Esophagus squamous epithelium (tissue), 5 donors: ENCODE measurements at places on chromosomes 16 and 17.

DNA sequence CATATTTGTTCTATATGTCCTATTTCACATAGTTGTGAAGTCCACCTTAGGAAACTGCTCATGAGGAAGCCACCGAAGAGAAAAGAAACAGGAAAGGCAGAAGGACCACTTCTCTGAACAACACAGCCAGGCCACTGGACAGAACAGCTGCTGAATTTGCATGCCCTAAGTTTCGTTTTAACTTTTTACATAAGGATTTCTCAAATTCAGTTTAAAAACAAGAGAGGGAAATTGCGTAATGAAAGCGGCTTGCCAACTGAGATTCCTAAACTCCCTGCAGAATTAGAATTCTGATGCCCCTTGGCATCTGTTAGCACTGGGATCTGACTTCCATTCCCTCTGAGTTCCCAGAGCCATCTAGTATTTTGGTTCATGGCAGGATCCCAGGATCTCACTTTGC is 5.0 kb upstream of the CCL8 start:
- no peak for DNase-seq

DNA sequence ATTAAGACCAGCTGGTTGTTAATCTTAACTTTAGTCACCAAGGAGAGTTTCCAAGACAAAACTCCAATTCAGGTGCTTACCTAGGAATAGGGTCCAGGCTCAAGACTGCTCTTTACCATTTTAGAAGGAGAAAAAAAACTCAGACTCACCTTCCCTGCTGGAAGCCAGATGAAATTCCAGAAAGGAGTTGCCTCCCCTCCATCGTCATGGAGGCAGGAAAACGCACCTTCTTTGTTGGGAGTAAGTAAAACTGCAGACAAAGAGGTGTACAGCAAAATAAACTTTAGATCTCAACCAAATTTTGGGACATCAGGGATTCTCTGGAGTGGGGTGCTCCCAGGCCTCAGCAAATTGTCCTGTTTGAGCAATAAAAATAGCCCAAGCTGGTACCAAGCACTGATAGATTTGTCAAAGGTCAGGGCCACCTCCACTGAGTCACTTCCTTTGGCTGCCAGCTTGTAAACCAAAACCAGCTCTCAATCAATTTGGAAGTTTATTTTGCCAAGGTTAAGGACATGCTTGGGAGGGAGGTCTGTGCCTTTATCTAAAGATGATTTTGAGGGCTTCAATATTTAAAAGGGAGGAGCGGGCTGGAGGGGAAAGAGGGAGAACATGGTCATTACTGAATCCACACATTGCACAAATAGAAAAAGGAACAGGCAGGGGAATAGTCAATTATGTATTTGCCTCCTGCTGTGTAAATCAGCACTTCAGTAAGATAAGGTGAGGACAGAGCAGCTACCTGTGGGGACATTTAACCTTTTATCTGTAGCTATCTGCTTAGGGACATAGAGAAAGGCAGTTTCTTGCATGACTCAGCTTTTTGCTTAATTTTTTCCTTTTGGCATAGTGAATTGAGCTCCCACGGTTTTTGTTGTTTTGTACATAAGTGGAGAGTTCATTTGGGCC is 1.5 kb upstream of the ALDH3A2 start:
- no peak for DNase-seq

DNA sequence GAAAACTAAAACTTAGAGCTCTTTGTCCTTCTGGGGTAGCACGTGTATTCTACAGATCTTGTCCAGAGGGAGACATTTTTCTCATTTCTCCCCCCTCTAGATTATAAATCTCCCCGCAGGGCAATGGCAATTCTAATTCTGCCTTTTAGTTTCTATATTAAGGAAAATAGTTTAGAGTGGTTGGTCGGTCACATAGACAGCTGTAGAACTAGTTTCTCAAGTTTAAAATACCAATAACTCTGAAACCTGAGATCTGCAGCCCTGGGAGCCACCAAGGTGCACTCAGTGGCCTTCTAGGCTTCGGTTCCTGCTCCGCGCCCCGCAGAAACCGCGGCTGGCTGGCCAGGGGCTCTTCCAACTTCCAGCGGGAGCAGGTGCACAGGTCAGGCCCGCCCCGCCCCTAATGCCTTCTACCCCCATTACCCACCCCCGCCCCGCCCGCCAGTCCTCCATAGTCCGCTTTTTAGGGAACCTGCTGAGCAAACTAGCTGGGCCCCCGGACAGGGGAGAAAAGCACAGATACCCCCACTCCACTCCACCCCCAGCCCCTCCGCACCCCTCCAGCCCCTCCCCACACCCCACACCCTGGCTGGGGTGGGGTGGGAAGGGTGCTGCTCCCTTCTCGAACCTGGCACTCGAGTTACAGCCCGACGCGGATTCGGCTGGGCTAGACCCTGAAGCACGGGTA is 431 bp downstream of the SLFN11 start:
- no peak for DNase-seq

GRCh38 chr17:58455491-58455890 is 32.7 kb downstream of the HSF5 start:
- DNase-seq, result no peak

- DNase-seq, result no peak
Measured at GRCh38 chr17:12620200-12620720, 45.4 kb upstream of the MYOCD start.

- DNase-seq, result no peak
Measured at GRCh38 chr16:22321340-22322001, 24.3 kb downstream of the POLR3E start.

DNA sequence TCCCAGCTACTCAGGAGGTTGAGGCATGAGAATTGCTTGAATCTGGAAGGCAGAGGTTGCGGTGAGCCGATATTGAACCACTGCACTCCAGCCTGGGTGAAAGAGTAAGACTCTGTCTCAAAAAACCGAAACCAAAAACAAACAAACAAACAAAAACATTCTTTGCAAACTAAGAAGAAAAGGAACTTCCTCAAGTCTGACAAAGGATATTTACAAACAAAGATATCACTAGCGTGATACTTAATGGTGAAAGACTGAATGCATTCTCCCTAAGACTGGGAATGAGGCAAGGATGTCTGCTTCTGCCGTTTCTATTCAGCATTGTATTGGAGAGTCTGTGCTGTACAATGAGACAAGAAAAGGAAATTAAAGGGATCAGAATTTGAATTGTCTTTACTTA is 10.5 kb upstream of the MPO start:
- DNase-seq, result no peak

DNA sequence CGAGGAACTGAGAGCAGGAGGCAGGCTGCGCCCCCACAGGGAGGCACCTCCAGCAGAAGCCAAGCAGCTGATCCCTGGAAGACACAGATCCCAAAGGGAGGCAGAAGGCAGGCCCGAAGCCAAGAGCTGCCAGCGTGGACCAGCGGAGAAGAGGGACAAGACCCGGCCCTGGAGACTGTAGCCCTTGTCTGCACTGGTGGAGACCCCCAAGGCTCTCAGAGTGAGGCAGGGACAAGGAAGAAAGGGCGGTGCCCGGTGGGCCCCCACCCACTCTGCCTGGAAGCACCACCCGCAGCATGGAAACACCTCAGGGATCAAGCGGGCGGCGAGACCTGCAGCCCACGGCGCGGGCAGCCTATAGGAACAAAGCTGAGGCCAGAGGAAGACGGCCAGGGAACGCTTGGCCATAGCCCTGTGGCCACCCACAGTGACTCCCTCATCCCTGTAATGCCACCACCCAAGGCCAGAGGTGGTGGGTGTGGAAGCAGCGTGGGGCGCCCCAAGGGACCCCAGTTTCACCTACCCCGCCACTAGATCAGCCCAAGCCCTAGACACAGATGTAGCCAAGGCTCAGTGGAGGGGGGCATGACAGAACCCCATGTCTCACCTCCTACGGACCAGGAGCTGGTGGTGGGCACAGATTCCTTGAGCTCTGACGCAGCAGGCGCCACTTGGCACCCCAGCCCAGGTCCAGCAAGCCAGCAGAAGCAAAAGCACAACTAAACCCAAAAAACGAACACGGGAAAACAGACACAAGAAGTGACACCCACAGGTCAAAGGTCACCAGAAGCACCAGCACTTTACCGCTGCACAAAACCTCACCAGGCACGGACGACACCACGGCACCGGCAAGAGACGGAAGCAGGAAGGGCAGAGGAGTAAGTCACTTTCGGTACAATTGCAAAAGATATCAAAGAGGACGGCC is 2.9 kb upstream of the SIRT7 start:
- no peak for DNase-seq

DNA sequence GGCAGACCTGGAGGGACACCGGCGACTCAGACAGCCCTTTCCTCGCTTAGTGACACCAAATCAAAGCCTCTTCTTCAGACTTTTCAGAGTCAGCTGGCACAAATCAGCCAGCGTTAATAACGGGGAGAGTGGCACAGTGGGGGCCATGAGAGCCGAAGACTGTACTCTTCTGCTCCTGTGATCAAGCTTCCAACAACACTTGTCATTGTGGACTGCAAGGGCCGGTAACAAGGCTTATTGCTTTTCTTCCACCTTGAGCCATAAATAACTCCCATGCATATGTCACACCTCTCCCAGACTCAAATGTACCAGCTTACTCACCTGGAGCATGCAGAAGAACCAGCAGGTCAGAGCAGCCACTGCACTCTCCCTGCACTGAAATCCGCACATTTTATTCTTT is 12.8 kb downstream of the FLCN start:
- DNase-seq, result no peak

DNA sequence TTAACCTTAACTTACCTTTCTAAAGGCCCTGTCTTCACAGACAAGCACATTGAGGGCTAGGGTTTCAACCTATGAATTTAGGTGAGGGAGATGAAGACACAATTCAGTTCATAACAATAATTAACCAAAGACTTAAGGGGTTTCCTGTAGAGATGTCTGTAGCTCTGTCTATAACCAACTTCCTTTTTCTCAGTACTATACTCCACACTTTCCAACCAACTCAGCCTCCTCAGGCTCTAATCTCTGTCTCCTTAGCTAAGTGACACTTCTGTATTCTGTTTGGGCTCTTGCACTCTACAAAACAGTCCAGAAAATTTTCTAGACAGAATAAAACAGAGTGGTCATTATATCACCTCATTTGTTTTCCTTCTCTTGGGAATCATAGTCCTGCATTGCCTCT is 25.8 kb downstream of the CAPNS2 start:
- no peak for DNase-seq

DNA sequence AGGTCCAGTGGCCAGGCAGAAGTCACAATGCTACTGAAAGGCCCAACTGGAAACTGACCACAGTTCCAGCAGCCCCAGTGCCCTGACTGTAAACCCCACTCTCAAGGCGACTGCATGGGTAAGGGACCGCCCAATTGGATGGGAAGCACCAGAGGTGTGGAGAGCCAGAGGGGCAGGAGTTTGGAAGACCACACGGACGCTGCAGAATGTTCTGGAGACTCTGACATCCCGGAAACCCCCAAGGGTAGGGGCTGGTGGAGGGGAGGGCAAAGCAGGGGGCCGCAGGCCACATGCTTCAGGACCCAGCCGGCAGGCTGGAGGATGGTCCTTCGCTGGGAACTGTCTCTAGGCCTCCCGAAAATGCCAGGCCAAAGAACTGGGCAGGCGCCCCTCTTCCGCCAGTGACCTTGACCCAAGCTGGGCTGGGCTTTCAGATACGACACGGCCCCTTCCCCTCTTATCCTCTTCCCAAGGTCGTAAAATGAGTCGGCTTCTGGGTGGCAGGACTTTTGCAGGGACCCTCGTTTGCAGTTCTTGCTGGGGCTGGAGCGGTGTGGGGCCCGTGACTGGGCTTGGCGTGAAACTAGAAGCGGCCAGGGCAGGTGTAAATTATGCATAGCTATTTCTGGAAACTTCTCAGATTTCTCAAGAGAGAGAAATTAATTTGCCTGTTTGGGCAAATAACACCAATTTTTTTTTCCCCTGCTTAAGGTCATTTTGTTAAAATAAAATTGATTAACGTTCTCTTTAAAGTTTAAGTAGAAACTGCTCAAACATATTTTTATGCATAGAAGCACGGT is 110.2 kb downstream of the C16orf78 start:
- no peak for DNase-seq

- DNase-seq, result no peak
Measured at GRCh38 chr16:87196231-87196630, 121.0 kb downstream of the C16orf95 start.

- no peak for DNase-seq
Measured at GRCh38 chr17:37605813-37606505, 3.3 kb downstream of the SYNRG start.

GRCh38 chr16:76988526-76988925 is 202.5 kb upstream of the MON1B start:
- no peak for DNase-seq

DNA sequence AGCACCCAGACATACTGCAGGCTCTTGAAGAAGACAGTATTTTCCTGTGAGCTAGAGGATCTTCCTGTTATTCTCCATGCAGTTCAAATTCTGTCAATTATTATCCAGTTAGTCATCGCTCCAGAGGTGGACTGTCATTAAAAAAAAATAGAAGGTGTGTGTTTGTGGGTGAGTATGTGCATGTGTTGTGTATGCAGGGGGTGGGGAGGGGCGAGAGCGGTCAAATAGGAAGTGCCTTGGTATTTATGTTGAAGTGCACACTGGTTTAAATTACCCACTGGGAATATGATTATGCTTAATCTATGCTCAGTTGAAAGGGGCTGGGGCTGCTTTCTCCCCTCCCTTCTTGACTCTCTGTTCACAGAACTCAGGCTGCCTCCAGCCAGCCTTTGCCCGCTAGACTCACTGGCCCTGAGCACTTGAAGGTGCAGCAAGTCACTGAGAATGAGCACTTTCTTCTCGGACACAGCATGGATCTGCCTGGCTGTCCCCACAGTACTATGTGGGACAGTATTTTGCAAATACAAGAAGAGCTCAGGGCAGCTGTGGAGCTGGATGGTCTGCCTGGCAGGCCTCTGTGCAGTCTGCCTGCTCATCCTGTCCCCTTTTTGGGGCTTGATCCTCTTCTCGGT is at the start of gene HSD17B2:
Gene HSD17B2, plus strand, starts transcription at position 273 of the 632 bp plus-strand sequence. Its CDS starts 172 bp downstream, at position 445.
- DNase-seq, result no peak

GRCh38 chr17:49928126-49928800 is 40.7 kb upstream of the DLX4 start:
- no peak for DNase-seq

DNA sequence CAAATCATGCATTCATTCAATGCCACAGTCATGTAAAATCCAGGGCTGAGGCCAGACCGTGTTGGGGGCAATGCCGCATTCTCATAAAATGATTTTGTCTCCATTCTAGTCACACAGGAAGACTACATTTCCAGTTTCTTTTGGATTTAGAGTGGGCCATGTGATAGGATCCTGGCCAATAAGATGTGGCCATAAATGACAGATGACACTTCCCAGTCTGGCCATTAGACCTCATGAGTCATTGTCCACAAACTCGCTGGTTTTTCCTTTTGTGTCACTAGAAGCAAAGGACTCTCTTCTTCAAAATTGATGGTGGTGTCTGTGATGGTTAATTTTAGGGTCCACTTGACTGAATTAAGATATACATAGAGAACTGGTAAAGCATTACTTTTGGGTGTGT is 352.3 kb downstream of the UTP18 start:
- no peak for DNase-seq

GRCh38 chr16:19595043-19595767 is 39.7 kb downstream of the VPS35L start:
- no peak for DNase-seq
